ENCODE measurements at places on chromosomes 12 and 14.

DNA sequence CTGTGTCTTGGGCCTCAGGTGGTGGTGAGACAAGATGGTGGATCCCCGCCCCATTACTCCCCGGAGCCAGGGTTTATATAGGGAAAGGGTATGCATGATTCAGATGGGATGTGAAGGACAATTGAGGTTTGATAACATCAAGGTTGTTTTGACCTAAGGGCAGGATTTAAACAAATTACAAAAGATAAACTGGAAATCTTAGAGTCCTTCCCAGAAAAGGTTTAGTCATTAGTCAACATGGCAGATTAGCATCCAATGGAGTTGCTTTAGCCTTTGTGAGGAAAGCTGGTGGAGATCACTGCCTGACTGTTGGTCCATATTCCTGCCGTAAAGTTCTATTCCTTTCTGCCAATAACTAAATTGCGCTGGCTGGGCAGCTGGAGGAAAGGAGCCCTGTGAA, 15.6 kb upstream of the FRMD6 start:
- DNase-seq: no peak

DNA sequence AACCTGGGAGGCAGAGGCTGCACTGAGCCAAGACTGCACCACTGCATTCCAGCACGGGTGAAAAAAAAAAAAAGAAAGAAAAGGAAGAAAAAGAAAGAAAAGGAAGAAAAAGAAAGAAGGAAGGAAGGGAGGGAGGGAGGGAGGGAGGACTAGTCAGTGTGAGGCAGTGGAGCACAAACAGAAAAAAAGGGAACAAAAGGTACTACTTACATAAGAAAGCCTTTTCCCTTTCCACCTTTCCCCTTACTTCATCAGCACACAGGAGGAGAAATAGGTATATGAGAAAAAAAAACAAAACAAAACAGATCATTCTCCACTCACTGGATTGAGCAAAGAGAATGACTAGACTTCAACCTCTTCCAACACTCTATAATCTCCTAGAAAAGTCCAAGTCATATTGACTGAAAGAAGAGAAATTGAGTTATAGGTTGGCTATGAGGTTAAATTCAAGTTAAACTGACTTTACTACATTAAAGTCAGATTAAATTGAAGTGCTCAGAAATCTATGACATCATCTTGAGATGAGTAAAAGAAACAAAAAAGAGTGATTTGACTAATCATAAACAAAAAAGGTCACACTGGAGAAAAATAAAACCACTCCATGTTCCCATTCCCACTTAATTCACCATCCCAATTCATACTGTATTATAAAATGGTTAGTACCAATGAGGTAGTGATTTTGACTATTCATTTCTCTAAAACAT, 43.6 kb downstream of the NOVA1 start:
- DNase-seq: no peak

DNA sequence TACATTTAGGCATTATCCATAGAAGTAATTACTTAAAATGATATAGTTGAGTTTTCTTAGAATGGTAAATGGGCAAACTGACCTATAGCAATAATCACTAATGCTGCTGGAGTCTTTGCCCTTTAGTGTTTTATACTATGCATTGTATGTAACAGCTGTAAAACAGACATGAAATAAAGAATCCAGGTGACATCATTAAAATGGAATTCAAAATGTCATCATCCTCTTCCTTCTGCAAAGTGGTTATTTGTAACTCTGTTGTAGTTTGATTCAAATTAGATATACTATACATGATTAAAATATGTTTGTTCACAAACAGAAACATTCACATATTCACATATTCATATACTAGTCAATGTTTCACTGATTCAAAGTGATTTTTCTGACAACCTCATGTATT, 598.8 kb downstream of the SLC16A7 start:
- no peak for DNase-seq

DNA sequence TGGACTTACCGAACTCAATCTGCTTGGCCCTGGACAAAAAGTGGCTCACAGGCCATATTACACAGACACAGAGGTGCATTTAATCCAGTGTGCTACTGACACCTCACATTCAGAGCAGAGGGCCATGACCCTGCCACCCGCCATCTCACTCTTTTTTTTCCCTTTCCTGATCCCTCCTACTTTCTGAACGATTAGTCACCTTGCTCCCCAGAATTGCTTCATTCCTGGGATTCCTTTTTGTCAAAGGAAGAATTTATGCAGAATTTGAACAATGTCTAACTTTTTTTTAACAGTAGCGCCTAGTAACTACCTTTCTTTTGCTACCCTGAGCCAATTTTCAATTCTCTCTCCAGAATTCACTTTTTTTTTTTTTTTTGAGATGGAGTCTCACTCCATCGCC, 4.6 kb downstream of the PKP2 start:
- no peak for DNase-seq

DNA sequence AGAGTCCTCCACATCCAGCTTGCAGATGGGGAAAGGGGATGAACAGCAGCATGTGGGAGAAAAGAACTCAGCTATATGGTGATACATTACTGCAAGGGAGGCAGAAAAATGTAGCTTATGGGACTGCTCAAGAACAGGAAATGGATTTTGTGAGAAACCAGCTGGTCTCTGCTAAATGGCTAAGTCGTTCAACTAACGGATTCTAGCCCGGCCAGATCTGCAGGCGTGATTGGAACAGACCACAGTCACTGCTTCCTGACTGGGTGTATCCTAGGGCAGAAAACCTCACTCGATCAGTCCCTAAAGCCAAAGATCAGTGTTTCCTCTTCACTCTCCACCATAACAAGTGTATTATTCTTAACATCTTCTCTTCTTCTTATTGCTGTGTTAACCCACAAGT, 8.1 kb upstream of the PTGDR start:
- no peak for DNase-seq

DNA sequence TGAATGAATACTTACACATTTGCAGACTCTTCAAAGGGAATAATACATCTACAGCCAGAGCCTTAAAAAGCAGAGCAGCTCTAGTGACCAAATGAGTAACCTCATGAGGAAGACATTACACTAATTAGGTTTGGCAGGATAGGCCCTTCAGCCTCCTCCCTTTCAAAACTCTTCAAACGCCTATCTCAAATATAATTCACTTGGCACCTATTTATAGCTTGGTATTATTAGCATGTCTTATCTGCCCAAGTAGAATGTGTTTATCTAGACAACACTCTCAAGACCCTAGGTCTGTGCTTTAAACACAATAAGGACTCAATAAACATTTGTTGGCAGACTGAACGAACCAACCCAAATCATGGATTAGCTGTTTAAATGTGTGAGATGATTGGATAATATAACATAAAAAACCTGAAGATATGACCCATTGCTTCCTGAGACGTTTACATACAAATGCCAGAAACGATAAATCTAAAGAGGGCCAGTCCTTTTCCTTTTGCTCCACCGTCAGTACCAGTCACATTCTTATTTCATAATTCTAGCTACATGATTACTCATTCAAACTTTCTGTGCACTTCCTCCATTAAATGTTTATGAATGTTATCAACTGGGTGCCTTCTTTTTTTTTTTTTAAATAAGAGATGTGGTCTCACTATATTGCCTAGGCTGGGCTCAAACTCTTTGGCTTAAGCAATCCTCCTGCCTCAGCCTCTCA, 123.3 kb downstream of the CEP83 start:
- DNase-seq: no peak

DNA sequence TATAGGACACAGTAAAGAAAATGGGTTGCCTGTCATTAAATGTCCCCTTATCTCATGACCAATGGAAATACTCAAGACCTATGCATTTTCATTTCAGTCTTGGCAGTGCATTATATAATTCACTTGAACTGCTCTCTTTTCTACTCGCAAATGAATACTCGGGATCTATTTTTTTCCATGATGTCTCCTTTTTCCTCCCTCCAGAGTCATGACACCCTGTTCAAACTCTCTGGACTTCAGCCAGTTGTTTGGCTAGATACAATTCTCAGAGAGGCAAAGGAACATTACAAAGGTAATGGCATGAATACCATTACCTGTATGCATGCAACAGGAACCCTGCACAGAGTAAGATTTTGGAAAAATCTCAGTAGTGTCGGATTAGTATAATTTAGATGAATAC, 130.9 kb downstream of the GPR135 start:
- DNase-seq: no peak

DNA sequence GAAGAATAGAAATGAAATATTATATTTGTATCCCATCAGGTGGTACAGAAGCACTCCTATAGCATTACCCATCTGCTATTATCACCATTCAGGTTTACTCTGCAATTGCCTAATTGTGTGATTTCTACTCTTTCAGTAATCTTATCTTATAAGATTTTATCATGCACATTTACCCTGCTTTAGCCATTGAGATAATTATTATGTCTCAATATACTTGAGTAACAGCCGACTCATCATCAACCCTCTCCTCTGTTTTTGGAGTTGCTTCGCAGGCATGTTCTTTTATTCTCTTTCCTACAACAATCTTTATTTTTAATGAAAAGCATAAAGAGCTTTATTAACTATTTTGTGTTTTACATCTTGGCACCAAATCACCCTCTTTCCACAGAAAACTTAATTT, 419.9 kb downstream of the LRIG3 start:
- DNase-seq: no peak

DNA sequence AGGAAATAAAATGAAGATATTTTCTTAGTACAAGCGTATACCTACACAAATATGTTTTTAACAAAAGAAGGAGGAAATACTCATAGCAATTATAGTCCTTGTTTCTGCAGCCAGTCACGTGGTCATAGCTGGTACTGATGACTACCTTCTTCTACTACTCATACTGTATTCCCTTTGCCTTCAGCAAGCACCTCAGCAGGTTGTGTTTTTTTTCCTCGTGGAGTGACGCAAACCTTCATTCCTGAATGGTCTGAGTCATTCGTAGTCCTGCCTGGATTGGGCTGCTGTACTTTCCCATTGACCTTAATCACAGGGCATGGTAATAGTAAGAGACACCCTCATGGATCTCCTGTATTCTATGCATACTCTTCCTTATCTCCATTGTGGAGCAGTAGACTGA, 25.7 kb upstream of the SLC16A7 start:
- no peak for DNase-seq

- DNase-seq: no peak
Measured at GRCh38 chr12:28032811-28033537, 60.4 kb upstream of the PTHLH start.

DNA sequence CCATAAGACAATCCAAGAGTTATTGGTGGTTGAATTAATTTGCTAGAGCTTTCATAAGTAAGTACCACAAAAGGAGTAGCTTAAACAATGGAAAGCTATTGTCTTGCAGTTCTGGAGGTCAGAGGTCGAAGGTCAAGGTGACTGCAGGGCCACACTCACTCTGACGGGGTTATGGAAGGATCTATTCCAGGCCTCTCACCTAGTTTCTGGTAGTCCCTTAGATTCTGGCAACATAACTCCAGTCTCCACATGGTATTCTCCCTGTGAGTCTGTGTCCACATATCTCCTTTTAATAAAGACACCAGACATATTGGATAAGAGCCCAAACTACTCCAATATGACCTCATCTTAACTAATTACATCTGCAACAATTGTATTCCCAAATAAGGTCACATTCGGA, 273.4 kb downstream of the FOXN3 start:
- DNase-seq: no peak

GRCh38 chr12:28303192-28303591, 112.9 kb downstream of the CCDC91 start:
- no peak for DNase-seq

DNA sequence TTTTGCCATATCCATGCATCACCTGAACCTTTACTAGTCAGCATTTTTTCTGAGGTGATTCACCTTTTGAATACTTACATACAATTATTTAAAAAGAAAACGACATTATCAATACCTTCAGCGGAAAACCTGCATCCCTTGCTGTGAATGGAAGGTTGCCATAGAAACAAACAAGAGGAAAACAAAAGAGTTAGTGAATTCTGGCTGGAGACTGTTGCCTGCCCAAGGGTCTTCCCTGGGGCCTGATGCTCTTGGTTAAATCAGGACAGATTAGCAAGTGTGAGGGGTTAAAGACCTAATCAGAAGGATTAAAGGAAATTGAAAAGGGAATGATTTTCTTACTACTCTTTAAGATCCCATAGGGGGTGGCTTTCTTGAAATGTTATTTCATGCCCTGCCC, 96.0 kb upstream of the WSCD2 start:
- DNase-seq: no peak

DNA sequence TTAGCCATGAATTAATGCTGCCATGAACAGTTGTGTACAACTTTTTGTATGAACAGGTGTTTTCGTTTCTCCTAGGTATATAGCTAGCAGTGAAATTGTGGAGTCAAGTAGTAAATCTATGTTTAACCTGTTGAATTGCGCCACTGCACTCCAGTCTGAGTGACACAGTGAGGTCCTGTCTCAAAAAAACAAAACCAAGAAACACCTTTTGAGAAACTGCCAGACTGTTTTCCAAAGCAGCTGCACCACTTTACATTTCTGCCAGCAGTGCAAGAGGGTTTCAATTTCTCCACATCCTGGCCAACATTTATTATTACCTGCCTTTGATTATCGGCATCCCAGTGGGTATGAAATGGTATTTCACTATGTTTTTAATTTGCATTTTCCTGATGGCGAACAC, 3.3 kb upstream of the PLEKHG3 start:
- DNase-seq: no peak

GRCh38 chr12:123032736-123033391, 52.4 kb downstream of the ARL6IP4 start:
- DNase-seq: no peak

DNA sequence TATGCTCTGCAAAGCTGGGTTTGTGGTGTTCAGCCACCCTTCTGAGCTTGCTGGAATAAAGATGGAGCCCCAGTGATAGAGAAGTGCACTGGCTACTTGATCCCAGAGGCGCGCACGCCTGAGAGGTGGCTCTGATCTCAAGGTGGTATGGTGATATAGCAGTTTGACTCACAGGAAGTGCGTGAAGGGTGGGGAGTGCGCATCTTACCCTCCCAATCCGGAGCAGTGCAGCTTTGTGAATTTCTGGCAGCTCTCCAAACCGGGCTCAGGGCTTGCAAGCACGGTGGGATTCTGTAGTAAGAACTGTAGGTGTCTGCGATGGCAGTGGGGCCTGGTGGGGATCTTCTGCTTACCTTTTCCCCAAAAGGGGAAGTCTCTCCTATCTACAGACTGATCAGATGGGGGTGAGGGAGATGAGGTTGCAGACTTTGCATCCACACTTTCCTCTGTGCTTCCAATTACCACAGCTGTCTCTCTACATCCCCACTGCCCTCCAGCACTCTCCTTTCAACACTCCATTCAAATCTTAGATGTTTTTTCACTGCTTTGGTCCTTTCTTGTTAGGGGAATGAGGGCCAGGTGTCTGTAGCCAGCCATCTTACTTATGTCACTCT, 197.4 kb upstream of the SLC38A2 start:
- DNase-seq: no peak

GRCh38 chr12:65961190-65962035, 137.1 kb downstream of the HMGA2 start:
- no peak for DNase-seq

- DNase-seq: no peak
Measured at GRCh38 chr14:90573385-90574105, 176.7 kb downstream of the CALM1 start.

DNA sequence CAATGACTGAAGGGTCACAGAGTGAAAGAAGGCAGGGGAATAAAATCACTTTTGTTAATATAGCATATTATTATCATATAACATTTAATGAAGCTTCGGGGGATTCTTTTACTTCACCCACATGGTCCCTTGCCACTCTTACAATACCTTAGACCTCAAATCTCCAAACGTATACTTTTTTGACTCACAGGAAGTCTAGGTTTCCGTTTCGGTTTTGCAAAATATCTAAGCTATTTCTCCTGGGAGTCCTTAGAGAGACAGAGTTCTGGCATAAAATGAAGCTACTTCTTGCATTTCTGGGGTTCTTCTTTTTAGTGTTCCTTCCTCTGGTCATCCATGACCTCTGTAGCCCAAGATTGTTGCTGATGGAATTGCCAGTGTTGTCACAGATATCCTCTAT, 590.5 kb upstream of the ATP2B1 start:
- no peak for DNase-seq

Measured in ascending aorta (tissue), 2 donors.